ENCODE measurements at places on chromosomes 3 and 15.
A peak's percentile ranks its signal among the peaks of the same experiment; 100 is the strongest.

GRCh38 chr3:62318752-62319569 lies 54.4 kb downstream of the FEZF2 start:
- peak; percentile 82 for DNase-seq

GRCh38 chr3:146884296-146884695 lies 279.1 kb upstream of the PLSCR5 start:
- no peak for DNase-seq

- DNase-seq: peak; percentile 56
These were observed 9.6 kb downstream of the EMC3 start for GRCh38 chr3:9976721-9977709.

DNA sequence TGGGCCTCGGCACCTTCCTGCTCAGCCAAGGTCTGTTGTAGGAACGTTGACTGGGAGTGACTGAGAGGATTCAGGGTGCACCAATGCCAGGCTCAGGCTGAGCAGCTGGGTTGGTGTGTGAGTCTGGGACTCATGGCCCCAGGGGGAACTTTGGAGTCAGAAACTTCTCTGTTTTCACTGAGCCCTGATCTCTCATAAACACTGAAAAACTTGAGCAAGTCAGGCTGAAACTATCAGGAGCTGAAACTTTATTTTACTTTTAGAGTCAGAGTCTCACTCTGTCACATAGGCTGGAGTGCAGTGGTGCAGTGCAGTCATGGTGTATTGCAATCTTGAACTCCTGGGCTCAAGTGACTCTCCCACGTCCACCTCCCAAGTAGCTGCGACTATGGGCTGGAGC lies 3.0 kb downstream of the TRAK1 start:
- DNase-seq: no peak

DNA sequence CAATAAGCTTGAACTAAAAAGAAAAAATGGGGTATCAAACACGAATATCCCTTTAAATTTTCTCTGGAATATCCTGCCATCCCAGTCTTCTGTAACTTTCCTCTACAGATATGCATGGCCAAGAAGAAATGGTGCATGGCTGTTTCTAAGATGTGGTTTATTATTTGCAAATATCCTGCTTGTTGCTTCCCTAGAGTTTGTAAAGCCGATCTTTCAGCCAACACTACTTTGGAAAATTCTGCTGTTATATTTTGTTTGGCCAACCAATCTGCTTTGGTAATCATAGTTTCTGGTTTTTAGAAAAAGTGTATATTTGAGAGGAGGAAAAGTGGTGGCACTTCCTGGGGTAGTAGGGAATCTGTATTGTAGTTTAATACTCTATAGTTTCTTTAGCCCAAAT lies 13.9 kb downstream of the PHLDB2 start:
- DNase-seq: no peak

GRCh38 chr3:77026904-77027634 lies 12.8 kb upstream of the ROBO2 start:
- no peak for DNase-seq

DNA sequence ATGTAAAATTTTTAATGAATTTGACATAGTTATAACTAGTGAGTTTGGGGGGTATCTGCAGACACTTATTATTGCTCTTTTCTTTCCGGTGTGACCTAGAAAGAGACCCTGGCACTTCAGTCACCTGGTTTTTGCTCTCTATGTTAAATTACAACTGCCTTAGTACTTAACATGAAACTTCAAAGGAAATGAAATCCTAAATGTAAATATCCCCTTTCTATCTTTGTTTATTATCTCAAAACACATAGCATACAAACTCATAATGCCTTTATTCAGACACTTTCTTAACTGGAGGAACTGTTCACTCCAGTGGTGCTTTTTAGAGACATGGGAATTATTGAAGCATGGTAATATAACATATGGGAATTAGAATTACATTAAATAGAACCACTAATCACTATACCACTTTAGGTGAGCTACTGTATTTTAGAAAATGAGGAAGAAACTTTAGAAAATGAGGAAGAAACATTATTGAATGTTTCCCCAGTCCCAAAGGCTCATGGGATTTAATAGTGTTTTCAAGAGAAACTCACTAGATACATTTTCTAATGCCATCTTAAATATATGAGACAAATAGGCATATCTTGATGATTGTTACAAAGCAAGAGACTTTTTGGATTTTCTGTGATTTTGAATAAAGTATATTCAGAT lies 119.5 kb upstream of the MLF1 start:
- no peak for DNase-seq

- no peak for DNase-seq
These were observed 61.4 kb downstream of the WHAMM start for GRCh38 chr15:82870727-82871320.

DNA sequence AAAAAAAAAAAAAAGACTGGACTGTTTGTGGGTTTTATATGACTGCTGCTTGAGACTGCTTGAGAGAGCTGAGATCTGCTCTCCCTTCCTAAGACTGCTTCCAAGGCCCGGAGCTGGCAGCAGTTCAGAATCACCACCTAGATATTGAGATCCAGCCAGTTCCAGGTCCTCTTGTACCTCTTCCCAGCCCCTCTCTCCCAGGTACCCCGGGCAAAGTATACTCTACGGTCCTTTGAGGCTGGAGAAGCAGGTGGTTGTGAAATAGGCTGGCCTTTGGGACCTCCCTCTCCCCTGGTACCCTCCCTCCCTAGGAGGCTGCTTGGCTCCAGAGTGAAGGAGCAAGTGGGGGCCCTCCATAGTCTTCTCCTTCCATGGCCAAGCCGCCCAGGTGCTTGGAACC lies 12.6 kb upstream of the BAHD1 start:
- DNase-seq: no peak

DNA sequence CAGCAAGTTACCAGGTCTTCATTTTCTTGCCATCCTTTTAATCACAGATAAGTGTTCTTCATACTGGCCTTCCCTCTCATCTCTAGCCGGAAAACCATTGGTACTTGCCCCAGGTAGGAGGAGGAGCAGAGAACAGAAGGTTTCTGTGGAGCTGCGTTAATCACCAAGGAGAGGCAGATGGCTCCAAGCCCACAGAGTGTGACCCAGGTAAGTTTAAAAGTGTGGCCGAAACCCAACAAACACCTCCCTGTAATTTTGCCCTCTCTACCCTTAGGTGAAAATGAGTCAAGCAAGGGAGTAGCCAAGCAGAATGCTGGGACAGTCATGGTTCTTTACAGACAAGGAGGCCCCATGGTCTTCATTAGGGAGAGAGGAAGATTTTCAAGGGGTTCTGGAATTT lies 37.3 kb downstream of the NFKBIZ start:
- no peak for DNase-seq

- DNase-seq: no peak
These were observed 54.4 kb downstream of the IQGAP1 start for GRCh38 chr15:90442423-90442822.

DNA sequence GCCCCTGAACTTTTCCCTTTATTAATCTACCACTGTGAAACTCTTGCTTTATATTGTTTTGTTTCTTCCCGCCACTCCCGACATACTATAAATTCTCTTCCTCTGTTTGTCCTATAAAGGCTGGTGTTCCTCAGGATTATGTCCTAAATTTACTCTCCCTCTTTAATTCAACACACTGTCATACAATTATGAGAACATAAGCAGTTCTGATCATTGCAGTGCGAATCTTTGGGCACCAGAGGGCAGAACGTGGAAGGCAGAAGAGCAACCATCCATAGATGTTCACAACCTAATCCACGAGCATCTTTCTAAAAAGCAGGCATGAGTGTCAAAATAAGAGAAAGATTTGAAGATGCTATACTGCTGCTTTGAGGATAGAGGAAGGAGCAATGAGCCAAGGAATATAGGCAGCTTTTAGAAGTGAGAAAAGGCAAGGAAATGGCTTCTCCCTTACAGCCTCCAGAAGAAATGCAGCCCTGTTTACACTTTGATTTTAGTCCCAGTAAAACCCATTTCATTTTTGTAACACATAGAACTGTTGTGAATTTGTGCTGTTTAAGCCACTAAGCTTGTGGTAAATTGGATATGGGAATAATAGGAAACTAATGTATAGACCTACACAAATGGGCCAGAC lies 179.4 kb downstream of the GBE1 start:
- peak; percentile 51 for DNase-seq

- DNase-seq: no peak
These were observed 23.5 kb upstream of the TBC1D5 start for GRCh38 chr3:17765819-17766472.

GRCh38 chr3:23984934-23985333 lies 39.8 kb downstream of the NR1D2 start:
- DNase-seq: no peak

DNA sequence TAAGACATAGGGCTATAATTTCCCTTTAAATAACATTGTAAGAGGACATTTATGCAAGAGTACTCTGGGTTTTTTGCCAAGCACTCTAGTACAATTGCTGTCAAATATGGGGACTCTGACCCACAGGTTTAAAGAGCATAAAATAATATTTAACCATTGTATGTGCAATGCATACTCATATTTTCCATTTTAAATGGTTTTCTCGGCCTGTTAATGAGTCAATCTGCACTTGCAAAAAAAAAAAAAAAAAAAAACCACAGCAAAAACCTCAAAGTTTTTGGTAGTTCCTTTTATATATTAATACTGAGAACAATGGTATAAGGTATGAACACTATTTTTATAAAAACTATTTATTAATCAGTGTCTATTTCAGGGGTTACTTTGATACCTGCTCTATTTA lies 304.0 kb upstream of the CBLB start:
- DNase-seq: no peak

GRCh38 chr15:91660174-91660649 lies 193.3 kb upstream of the SLCO3A1 start:
- no peak for DNase-seq

DNA sequence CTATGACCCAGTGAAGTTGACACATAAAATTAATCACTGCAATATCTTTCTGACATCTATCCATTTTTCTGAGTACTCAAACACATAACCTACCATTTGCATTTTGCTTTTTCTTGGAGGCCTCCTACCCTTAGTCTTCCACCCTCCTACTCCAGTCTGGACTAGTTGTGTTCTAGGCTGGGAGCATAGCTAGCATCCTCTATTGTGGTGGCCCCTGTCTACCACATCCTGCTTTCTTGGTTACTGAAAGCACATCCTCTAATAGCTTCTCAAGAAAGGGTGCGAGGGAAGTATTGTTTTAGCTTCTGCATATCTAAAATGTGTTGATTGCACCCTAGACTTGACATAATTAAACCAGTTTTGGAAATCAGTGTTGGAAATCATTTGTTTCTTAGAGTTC lies 176.5 kb downstream of the THSD4 start:
- DNase-seq: peak; percentile 70

GRCh38 chr3:136336329-136337100 lies 86.4 kb downstream of the PCCB start:
- DNase-seq: no peak

DNA sequence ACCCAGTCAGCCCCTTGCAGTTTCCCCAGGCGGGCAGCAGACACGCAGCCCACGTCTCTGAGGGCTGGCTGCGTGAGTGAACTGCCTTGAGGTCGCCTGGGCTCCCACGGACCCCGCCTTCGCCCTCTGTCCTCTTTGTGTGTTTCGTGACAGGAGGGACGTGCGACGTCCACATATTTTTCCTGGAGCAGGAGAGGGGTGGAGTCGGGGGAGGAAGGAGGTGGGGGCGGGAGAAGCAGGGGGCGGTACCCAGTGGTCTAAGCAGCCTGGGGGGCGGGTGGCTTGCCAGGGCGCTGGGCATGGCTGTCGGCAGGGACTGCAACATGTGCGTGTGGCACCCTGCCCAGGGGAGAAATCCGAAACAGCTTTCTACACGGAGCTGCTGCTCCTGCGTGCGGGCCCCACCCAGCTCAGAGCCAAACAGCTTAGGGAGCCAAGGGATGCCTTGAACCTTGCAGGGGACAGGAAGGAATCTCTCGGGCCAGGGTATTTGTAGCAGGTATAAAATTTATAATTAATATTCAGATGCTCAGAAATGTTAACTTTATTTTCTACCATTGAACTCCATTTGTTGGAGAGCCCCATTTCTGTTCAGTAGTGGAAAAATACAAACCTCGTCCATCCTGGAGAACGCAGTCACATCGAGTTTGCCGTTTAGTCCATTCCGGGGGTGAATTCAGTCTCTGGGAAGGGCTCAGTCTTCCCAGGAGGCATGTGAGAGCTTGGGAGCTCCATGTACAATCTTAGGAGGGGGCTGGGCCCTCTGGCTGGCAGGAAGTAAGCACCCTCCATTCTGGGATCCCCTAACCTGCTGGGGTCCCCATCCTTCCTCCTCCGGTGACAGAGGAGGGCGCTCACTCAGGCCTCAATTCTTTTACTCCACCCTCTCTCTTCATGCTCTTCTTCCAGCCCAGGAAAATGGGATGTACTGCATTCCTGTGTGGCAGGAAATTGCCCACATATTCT lies 79.1 kb upstream of the MEF2A start:
- peak; percentile 7 for DNase-seq

DNA sequence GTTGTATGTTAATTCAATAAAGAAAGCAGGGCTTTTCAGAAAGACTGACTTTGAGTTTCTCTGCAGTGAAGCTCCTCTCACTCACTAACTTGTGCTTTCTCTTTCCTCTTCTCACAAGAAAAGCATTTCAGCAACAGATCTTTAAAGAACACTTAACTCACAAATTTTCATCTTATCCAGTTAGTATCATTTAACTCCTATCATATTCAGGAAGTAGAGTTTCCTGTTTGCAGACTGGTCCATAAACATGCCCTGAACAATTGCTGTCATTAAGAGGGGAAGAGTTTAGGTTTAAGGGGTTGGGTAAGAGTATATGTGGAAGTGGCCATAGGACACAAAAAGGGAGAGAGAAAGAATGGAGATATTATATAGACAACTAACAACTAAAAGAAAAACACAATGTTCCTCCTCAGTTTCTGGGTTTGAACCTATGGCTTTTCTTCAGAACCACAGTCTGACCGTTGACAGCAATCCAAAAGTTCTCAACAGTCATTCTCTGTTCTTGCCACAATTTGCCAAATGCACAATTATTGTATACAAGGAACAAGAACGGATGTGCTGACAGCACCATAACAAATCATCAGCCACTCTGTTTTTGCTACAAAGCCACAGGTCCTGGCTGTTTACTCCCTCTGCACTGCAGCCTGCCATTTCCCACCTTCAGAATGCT lies 63.9 kb downstream of the CHAC1 start:
- no peak for DNase-seq

DNA sequence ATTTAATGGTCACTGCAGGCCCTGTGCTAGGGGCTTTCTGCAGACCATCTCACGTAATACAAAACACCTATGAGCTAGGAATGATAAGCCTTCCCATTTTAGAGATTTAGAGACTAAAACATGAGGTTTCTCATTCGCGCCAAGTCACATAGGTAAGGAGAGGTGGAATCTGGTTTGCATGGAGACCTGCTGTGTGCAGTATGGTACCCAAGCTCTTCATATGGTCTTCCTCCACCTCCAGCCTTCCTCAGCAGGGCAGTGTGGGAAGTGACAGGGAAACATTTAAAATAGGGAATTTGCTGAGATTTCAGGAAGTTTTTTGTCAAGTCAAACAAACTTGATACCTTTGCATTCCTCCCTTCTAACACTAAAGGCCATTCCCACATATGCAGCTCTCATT lies 337.6 kb downstream of the IL20RB start:
- no peak for DNase-seq

DNA sequence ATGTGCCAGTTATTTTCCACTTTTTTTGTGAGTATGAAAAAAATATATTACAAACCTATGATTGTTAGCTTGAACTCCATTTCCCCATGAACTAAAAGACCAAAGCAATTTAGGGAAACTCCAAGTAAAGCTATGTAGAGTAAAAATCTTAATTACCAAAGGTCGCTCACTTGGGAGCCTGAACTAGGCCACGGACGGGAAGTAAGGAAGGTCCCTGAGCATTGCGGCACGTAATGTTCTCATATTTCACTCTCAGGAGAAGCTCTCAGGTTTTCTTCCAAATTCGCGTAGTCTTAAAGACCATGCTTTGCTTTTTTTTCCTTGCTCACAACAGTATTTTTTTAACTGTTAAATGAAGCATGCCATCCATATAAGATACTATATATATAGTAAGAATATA lies 215.3 kb upstream of the RARB start:
- DNase-seq: no peak

Data from activated CD8-positive, alpha-beta memory T cell treated with anti-CD3 and anti-CD28 coated beads, Interleukin-2, amount 10 ng/mL, durations not matched to agents 7 days and 5 days (primary cell).